Stimulated activated CD4-positive, alpha-beta T cell treated with anti-CD3 and anti-CD28 coated beads, Interleukin-1b, Interleukin-23, amount 100 ng/mL, for 4 hours (primary cell): ENCODE measurements at places on chromosomes 6 and 20.

- no peak for DNase-seq
Observed at GRCh38 chr20:33310327-33310899, 27.4 kb downstream of the BPIFB1 start.

GRCh38 chr20:35700625-35701148 lies 1.5 kb downstream of the ROMO1 start:
- no peak for DNase-seq

DNA sequence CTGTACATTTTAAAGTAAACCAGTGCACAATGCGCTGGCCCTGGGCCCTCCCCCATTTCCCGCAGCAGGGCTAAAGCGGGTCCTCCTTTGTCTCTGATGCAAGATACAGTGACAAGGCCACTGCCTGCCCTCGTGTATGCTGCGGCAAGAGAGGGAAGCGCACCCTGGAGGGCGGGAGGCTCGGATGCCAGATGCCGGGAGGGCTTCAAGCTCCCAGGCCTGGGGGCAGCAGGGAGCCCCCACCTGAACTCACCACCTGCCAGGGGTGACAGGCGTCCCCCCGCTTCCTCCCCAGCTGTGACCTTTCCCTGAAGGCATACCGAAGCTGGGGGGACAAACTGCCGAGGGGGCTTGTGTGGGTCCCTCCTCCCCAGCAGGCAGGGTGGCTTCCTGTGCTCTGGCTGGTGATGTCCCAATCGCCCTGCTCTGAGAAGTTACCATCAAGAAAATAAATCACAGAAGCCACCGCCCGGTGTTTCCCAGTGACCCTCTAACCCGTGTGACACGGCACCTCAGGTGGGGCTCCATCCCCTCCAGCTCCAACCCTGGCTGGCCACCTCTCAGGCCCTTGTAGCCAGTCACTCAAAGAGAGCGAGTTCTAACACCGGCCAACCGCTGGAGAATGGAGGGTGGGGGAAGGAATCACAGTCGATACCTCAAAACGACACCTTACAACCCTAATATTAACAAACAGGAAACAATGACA lies 203.3 kb downstream of the PREX1 start:
- no peak for DNase-seq

DNA sequence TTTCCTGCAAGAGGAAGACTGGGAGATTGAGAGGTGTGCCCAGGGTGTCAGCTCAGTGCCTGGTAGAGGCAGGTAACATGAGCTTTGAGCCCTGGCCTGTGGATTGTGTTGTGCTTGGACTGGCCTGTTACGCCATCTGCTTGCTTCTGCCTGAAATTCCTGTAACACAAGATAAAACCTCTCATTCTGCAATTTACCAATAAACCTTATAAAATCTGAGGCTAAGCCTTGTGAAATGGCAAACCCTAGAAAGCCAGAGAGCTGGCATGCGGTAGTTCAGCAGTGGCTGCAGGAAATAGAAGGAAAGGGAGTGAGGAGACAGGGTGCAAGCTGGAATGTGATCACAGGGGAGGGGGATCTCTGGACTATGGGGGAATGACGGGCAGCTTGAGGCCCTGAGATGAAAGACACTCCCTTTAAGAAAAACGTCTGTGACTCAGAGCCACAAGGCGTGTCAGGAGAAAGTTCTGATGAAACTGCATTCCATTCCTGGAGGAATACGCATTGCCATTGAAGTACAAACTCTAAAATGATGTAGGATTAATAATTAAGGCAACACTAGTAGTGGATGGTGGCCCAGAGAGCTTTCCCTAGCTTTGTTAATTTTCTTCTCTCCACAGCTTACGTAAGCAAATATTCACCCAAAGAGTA lies 26.3 kb upstream of the TFAP2A start:
- no peak for DNase-seq

- no peak for DNase-seq
Observed at GRCh38 chr6:27043244-27043643, 204.3 kb upstream of the PRSS16 start.

GRCh38 chr6:74504941-74505340 lies 700.9 kb downstream of the COL12A1 start:
- DNase-seq, result no peak

DNA sequence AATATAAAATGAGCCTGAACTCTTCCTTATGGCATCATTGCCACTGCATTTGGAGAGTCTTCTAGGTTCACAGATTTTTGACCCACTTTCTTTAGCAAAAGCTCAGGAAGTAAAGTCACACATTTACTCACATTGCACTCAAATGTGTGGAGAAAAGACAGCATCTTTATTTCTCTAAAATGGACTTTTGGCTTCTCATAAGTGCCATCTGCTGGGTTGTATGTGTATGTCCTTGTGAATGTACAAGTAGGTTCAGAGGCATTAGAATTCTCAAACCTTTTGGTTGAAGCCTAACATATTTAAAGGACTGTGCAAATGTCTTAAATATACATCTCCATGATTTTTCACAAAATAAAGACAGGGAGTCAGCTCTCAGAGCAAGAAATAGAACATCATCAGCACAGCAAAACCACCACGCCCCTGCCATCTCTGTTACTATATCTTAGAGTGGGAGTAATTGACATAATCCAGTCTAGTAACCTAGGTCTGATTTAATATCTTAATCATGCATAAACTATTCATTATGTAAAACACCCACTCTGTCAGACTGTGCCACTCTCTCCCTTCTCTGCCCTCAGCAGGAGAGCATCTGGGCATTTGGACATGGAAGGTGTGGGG lies 42.2 kb upstream of the SPTLC3 start:
- DNase-seq, result no peak

GRCh38 chr6:116648156-116648555 lies 20.4 kb downstream of the ZUP1 start:
- DNase-seq, result no peak

DNA sequence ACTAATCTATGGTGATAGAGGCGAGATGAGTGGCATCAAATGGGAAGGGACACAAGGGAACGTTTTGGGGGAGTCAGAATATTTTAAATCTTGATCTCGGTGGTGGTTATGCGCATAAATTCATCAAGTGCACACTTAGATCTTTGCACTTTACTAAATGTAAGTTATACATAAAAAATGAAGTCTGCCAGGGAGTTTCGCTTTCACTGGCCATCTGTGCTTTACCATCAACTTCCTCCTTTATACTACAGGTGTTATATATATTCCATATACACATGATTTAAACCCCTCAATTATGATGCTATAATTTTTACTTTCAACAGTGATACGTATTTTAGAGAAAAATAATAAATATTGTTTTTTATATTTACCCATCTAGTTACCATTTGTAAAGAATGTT lies 97.6 kb upstream of the AKIRIN2 start:
- DNase-seq, result no peak

- no peak for DNase-seq
Observed at GRCh38 chr20:62536871-62537401, 61.1 kb upstream of the GATA5 start.

DNA sequence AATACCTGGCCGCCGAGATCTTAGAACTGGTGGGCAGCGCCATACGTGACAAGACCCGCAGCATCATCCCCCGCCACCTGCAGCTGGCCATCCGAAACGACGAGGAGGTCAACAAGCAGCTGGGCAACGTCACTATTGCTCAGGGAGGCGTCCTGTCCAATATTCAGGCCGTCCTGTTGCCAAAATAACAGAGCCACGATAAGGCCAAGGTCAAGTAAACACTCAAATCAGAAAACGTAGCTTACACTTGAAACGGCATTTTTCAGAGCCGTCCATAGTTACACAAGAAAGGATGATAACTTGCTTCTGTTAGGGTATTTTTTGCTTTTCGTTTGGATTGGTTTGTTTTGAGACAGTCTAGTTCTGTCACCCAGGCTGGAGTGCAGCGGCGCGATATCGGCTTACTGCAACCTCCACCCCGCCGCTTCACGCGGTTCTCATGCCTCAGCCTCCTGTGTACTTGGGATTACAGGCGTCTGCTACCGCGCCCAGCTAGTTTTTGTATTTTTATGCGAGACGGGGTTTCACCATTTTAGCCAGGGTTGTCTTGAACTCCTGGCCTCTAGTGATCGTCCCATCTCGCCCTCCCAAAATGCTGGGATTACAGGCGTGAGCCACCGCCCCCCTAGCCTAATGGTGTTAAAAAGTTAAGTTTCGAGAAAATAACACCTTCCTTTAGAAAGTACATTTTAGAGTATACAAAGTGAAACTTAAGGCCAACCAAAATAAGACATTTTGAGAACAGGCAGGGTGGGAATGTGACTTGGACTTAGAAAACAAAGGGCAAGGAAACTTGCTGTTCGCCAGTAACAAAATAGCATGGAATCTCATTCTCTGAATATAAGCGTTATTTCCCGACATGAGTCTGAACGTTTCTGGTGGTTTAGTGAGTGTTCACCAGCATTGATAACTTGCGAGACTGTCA lies 42.8 kb upstream of the HFE start:
- DNase-seq, result no peak

GRCh38 chr6:15260099-15260821 lies 14.4 kb downstream of the JARID2 start:
- DNase-seq, result no peak

DNA sequence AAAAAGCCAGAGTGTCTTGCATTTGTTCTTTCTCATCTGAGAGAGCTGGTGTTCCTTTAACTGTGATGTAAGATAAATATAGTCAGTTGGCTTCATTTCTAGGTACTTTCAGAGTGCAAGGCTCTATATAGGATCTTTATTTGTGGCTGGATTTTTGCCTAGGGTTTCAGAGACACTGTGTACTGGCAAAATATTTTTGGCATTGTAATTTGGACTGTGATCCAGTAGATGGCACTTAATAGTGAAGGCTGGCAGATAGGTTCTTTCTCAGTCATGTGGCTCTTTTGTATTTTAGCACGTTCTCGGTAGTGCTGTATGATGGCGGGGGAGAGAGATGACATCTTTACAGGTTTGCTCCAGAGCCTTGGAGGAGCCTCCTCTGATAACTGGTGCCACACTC lies 26.8 kb upstream of the SLC35B3 start:
- no peak for DNase-seq

GRCh38 chr6:83073615-83074014 lies 6.1 kb downstream of the DOP1A start:
- DNase-seq, result no peak
